Kidney epithelial cell (primary cell): ENCODE measurements at places on chromosomes 5 and 9. TPM values are rescaled to one million over a fixed set of nuclear protein-coding genes. Genes with fewer than 3 reads are reported as not detected.

- no peak for DNase-seq
These were observed 37.6 kb downstream of the EHMT1 start for GRCh38 chr9:137656416-137656815.

DNA sequence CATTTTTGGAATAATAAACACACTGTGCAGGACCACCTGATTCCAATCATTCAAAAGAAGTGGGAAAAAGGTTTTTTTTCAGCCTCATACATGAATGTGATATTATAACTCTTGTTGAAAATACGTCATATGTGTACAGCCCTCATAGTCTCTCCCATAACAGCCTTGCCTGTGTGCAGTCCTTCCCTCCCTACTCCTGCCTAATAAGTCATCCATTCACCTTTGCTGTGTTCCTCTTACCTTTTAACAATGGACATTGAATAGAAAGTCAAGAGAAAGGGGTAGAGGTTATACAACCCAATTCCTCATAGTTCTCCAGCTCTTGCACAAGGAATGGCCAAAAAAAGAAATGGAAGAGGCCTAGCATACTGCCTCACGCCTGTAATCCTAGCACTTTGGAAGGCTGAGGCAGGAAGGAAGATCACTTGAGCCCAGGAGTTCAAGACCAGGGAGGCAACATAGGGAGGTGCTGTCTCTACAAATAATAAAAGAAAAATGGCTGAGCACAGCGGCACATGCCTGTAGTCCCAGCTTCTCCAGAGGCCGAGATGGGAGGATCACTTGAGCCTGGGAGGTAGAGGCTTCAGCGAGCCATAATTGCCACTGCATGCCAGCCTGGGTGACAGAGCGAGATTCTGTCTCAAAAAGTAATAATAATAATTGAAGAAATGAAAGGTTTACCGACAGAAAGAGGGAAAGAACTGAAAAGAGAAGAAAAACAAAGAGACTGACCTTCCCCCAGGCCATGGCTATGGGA lies 356.1 kb upstream of the KIF2A start:
- DNase-seq = no peak

- DNase-seq = no peak
These were observed 73.3 kb downstream of the DPYSL3 start for GRCh38 chr5:147436596-147436995.

DNA sequence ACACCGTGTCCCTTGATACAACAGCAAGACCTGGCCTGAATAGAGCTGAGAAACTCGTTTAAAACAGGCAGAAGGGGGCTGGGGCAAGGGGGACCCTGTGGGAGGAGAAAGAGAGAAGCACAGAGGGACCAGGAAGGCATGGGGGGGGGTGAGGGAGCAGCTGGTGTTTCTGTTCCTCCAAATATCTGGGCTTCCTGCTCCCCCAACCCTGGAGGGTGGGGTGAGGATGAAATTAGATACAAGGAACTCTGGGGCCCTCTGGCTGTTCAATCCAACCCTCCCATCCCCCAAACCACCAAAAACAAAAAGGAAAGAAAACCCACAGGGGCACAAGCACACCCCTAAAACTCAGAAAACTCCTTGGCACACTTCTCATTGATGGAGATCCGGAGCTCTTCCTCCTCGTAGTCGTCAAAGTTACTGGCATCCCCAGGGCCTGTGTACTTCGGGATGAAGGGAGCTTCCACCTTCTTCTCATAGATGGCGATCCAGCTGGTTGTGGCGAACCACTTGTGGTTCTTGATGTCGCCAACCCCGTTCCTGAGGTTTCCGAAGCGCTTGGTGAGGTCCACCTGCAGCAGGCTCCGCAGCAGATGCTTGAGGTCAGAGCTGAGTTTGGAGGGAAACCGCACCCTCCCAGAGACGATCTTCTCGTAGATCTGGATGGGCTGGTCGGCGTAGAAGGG lies 1.1 kb downstream of the PRKACG start:
- no peak for DNase-seq

DNA sequence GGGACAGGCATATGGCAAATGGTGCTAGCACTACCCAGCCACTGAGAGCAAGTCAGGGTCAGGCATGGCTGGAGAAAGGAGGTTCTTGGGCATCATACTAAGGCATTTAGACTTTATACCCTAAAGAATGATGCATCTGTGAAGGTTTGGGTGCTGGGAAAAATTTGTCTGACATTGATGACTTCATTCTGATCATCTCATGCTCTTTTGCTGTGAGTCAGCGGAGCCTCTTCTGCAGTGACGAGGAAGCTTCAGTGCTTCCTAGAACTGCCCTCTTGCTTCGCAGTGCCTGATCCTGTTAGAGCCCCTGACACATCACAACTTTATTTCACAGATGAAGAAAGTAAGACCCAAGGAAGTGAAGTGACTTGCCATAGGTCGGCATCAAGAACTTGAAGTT lies 266.6 kb upstream of the GAS1 start:
- no peak for DNase-seq

GRCh38 chr9:76703270-76703669 lies 61.0 kb upstream of the PCA3 start:
- no peak for DNase-seq

- no peak for DNase-seq
These were observed 2.3 kb downstream of the SLC44A1 start for GRCh38 chr9:105246656-105247173.

DNA sequence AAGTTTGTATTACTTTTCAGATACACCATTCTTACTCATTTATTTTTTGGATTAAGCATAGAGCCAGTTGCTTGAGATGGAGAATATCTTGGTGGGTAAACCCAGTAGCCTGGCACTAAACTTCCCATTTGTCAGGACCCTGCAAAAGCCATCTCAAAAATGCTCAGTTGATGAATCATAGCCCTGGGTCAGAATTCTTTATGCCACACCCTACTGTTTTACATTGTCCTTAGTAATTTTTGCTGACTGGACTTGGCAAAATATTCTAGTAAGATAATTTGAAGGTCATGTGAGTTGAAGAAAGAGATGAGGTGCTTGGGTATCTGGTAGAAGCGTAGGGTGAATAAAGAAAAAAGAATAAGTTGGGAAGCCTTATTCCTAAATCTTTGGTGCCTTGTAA lies 50.7 kb downstream of the C7 start:
- no peak for DNase-seq

DNA sequence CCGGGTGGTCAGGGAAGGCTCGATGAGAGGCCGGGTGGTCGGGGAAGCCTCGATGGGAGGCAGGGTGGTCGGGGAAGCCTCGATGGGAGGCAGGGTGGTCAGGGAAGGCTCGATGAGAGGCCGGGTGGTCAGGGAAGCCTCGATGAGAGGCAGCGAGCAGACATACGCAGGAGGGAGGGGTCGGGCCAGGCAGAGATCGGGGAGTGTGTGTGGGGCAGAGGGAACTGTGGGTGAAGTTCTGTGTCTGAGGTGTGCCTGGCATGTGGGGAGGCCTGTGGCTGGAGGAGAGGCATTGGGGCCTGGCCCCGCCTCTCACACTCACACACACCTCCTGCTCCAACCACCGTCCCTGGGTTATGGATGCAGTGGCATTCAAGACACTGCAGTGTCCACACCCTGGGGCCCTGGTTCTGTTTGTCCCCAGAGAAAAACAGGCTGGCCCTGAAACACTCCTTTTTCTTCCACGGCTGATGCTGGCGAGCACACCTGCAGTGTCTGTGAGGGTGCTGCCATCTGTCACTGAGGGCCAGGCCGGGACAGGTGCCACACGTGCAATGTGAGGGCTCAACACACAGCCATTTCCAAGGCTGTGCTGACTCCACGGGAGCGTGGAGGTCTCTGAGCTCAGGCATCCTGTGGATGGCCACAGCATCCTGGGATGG lies 6.5 kb upstream of the PLEKHG4B start:
- no peak for DNase-seq

GRCh38 chr5:54835647-54836046 lies 149.7 kb downstream of the ESM1 start:
- no peak for DNase-seq

GRCh38 chr5:119313658-119314605 lies 41.9 kb upstream of the TNFAIP8 start:
- no peak for DNase-seq

- DNase-seq = no peak
These were observed 483.1 kb upstream of the PIK3R1 start for GRCh38 chr5:67732471-67732870.

- DNase-seq = peak; percentile 14
These were observed 188.5 kb downstream of the COX7C start for GRCh38 chr5:86806206-86806605.

- DNase-seq = no peak
These were observed 20.6 kb downstream of the GGTA1 start for GRCh38 chr9:121478816-121479676.

- no peak for DNase-seq
These were observed 141.1 kb upstream of the PHYKPL start for GRCh38 chr5:178373711-178374110.

DNA sequence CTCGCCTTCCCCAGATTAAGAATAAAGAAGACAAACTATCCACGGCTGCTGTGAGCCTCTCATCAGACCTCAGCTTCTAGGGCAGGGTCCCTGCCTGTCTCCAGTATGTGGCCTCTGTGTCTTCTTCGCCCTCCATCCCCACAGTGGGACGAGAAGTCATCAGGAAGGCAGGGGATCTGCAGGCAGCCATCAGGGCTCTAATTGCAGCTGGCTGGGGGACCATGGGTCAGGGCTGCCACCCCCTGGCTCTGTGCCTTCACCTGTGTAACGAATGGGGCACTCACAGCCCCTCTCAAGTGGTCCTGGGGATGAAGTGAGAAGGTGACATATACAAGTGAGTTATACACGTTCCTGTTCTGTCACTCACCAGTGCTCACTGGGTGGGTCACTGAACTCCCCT lies 139.8 kb downstream of the KCNIP1 start:
- DNase-seq = no peak

GRCh38 chr5:157390551-157391297 lies 69.3 kb upstream of the NIPAL4 start:
- peak; percentile 98 for DNase-seq

GRCh38 chr5:83077662-83078261 lies 415 bp downstream of the XRCC4 start:
- no peak for DNase-seq

DNA sequence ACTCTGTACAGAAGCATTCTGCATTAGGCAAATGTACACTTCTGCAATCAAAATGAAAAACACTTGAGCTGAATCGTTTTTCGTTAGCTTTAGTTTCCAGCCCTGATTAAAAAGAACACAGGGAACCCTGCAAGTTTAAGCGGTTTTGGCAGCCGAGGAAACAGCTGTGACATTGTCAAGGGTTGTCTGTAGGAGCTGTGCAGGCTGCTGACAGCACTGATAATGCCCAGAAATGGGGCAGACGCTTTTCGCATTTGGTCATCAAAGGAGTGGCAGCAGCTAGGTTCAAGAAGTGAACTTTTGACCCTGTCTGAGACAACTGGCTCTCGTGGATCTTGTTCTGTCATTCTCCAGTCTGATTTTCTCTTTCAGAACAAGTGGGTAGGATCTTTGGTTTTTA lies 165.6 kb upstream of the CCDC152 start:
- DNase-seq = no peak

GRCh38 chr5:68839019-68839552 lies 254.7 kb upstream of the SLC30A5 start:
- no peak for DNase-seq

DNA sequence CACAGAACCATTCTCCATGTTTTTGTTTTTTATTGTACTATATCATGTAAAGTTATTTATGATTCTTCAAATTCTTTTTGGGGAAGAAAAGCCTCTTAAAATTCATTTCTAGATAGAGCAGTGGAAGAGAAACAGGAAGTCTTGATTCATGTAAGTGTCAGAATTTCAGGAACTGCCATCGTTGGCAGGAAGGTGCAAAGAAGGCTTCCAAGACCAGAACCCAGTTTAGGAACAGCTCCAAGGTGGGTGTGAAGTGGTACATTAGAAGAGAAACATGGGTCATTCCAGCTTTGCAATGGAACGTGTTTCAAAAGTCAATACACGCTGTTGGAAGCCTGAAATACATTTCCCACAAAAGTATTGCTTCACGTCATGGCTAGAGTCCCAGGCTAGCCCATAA lies 14.8 kb downstream of the SAXO1 start:
- no peak for DNase-seq

GRCh38 chr9:136558373-136558772 lies 12.5 kb upstream of the NOTCH1 start:
- no peak for DNase-seq

DNA sequence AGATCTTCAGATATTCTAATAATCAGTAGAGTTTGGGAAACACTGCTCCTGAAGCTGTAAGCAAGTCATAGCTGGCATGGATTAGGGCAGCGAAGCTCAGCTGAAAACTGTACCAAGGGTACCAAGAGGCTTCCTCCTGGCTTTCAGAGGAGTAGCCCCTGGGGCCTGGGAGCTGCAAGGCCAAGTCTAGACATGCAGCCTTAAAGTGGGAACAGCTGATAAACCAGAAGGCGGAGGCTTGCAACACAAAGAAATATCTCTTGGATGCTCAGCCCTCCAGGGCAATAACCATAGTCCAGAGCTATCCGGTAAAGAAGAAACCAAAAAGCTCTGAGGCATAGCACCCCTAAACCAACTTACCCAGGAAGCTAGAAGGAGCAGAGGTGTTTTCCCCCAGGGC lies 51.5 kb downstream of the MRPS30 start:
- no peak for DNase-seq

DNA sequence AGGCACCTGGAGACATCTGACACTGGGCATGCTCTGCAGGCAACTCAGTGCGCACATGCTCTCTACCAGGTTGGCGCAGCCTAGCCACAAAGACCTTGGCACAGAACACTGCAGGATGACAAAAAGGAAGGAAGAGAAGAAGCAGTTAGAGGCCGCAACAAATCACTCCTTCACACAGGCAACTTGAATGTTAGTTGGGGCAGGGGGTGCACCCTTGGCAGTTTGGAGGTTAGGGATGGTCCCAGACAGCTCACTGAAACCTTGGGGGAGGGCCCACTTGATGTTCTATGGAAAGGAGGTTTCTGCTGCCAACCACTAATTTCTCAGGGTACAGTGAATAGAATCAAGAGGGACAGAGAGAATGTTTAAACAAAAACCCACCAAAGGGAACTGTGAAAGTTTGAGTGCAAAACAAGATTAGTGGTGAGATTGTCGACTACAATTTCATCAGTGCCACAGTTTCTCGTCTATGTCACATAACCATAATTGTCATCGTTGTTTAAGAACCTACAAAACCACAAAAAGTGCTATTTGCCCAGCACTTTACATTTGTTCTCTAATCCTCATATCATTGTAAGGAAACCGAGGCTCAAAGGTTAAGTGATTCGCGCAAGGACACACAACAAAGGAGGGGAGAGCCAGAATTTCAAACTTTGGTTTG lies 48.7 kb downstream of the FBXW11 start:
- no peak for DNase-seq

GRCh38 chr5:150787656-150788055 lies 9.1 kb downstream of the SMIM3 start:
- no peak for DNase-seq

The AHRR gene
- 2.6 and 4.9 TPM in 2 replicates for total RNA-seq

The TRIM36 gene
- 5.0 and 7.9 TPM in 2 replicates for total RNA-seq

The SHISAL2B gene
- not detected in 2 replicates for total RNA-seq

The GABRA1 gene
- not detected in 2 replicates for total RNA-seq

The CCL28 gene
- total RNA-seq = 4.7 and 7.5 TPM in 2 replicates

The ANKDD1B gene
- total RNA-seq = 0.48 and 0.63 TPM in 2 replicates

The PTPRD gene
- total RNA-seq = 18.8 and 25.8 TPM in 2 replicates

The WNK2 gene
- 9.7 and 17.1 TPM in 2 replicates for total RNA-seq

The RAB3C gene
- 0.04 TPM in 1 of 2 replicates, not detected in the other for total RNA-seq

The ANGPTL2 gene
- 4.9 TPM in 2 replicates for total RNA-seq

The CTXN3 gene
- total RNA-seq = not detected in 2 replicates
